Ureter (tissue), 1 donor: ENCODE measurements at places on chromosomes 1 and 21. TPM values are rescaled to one million over a fixed set of nuclear protein-coding genes. Genes with fewer than 3 reads are reported as not detected.

Gene ITLN2
- not detected for total RNA-seq

Gene LCE1F
- total RNA-seq: not detected

Gene PPCS
- total RNA-seq: 77.5 TPM

Gene C8B
- not detected for total RNA-seq

DNA sequence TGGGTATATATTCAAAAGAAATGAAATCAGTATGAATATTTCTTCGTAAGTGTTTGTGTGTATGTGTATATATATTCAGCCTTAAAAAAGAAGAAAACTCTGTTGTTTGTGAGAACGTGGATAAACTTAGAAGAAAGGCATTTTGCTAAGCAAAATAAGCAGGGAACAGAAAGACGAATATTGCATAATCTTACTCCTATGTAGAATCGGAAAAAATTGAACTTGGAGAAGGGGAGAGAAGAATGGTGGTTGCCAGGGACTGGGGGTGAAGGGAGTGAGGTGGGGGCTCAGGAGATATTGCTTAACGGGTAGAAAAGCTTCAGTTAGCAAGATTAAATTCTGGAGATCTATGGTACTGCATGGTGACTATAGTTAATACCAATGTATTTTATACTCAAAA is 40.3 kb upstream of the NEK7 start:
- no peak for DNase-seq

DNA sequence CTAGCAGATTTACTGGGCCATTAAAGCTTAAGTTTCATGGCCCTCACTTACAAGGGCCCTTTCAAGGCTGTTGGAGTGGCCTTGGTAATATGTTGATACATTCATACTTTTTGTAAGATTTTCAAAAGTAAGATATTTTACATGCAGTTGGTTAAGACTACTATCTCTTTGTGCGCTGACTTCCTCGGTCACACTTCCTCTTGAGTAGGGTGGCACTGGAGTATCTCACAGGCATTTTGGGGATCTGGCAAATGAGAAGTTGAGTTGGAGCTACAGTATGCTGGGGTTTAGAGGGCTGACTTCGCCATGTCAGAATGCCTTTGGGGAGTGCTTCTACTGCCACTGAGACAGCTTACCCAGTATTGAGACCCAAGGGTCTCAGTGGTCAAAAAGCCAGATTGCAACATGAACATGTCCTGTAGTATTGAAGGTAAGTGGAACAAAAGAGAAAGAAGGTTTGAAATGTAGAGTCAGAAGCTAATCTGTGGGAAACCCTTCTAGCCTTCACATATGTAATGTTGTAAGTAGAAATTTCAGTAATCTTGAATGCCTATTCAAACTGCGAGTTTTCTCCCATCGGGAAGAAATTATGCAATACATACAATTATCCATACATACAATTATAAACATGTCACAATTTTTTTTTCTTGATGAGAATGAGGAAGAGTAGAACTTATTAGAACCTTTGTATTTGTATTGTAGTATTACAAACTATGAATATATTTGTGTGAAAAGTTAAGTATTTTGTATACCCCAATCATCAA is 32.3 kb upstream of the RALGPS2 start:
- DNase-seq: no peak

DNA sequence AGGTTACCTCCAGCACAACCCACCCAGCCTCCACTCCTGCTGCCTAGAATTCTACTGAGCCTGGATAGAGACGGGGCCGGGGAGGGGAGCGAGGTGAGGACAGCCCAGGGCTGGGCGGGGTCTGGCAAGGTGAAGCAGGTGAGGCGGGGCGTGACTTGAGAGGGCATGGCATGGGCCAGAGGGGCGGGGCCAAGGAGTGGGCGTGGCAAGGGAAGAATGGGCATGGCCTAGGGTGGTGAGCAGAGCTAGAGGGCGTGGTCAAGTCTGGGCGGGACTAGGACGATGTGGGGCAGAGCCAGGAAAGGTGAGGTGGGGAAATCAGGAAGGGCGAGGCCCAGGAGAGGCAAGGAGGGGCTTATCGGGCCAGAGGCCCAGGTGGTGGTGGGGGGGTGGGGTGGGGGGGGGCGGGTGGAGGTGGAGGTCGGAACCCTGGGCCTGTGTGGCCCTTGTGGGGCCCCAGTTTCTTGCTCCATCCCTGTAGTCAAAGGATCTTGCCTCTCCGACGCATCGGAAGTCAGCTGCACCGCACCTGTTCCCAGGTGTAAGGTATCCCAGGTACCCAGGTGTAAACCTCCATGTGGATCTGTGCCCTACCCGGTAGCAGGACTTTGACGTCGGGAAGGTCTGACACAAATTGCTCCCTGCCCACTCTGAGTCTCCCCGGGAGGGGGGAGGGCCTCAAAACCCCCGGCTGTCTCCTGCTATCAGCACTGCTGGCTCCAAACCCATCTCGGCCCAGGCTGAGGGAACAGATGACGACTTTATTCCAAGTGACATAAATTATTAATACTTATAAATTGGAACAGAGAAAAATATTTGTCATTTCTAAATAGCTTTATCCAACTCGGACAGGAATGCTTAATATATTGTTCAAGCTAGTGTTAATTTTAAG is 32.9 kb upstream of the UTS2 start:
- no peak for DNase-seq

DNA sequence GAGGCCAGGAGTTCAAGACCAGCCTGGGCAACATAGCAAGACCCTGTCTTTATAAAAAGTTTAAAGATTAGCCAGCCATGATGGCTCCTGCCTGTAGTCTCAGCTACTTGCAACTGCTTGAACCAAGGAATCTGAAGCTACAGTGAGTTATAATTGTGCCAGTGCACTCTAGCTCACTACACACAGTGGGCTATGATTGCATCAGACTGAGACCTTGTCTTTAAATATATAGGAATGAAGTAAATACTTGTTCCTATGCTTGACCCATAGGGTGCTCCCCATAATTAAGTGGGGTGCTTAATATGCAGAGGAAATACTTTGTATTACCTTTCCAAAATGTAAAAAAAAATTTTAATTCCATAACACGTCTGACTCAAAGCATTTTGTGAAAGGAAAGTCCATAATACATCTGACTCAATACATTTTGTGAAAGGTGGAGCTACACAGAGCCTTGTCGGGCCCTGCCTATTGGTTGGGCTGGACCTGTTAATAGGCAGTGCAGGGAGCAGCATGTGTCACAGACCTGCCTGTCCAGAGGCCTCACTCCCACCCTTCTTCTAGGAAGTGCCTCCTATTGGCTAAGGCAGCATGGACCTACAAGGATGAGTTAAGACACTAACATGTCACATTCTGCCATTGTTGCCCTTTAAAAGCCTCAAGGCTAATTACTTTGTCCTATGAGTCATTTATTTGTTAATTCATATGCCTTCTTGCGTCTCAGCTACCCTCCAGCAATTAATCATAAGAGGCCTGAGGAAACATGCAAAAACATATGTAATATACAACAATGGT is 33.6 kb downstream of the CD58 start:
- DNase-seq: no peak

DNA sequence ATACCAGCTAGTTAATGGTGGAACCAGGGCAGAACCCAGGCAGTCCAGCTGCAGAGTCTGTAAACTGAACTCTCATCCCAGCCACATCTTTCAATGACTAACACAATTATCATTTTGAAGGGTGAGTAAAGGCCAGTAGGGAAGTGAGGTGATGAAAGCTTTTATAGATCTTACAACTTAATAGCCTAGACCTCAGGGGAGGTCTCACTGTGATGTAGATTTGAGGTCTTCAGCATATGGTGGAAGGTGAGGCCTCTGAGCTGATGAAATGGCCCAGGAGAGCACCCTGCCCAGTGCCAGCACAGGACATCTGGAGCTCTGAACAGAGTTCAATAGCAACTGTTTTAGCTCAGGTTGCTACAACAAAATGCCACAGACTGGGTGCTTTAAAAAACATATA is 44.8 kb upstream of the POU2F1 start:
- DNase-seq: no peak

DNA sequence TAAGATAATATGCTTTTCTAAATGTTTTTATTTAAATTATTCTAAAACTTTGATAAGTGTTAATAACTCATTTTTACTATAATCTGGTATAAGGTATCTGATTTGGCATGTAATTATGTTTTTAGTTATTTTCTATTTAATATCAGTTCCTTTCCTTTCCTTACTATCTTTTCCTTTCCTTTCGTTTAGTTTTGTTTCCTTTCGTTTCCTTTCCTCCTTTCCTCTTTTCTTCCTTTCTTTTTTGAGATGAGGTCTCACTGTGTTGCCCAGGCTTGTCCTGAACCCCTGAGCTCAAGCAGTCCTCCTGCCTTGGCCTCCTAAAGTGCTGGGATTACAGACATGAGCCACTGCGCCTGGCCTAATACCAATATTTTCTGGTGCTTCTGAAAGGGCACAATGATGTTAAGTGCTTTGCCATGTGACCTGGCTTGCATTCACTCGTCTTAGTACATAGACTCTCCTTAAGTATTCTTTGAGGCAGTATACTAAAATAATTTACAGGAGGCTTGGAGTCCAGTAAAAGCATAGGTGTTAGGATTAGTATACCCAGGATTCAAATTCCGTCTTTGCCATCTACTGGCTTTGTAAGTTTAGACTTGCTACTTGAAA is 18.7 kb downstream of the MIER1 start:
- no peak for DNase-seq

- DNase-seq: peak; percentile 69
Measured at GRCh38 chr1:156499842-156500542, 583 bp downstream of the MEF2D start.

DNA sequence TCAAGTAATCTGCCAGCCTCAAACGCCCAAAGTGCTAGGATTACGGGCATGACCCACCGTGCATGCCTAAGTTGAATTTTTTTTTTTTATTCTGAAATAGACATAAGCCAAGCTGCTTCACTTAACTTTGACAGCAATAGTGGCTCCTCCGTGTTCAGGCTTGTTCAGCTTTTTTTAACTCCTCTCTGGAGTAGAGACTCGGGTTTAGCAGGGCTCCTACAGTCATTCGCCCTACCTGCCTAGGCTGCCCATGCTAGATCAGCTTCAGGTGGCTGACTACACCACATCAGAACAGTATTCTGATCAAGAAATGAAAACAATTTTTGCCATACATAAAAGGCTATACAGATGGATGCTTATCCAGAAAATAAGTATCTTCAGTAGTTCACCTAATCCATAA is 14.7 kb downstream of the ARID4B start:
- no peak for DNase-seq
